Mesenteric fat pad (tissue), 1 donor: ENCODE measurements at places on chromosomes 5 and 9. TPM values are rescaled to one million over a fixed set of nuclear protein-coding genes. Genes with fewer than 3 reads are reported as not detected.

DNA sequence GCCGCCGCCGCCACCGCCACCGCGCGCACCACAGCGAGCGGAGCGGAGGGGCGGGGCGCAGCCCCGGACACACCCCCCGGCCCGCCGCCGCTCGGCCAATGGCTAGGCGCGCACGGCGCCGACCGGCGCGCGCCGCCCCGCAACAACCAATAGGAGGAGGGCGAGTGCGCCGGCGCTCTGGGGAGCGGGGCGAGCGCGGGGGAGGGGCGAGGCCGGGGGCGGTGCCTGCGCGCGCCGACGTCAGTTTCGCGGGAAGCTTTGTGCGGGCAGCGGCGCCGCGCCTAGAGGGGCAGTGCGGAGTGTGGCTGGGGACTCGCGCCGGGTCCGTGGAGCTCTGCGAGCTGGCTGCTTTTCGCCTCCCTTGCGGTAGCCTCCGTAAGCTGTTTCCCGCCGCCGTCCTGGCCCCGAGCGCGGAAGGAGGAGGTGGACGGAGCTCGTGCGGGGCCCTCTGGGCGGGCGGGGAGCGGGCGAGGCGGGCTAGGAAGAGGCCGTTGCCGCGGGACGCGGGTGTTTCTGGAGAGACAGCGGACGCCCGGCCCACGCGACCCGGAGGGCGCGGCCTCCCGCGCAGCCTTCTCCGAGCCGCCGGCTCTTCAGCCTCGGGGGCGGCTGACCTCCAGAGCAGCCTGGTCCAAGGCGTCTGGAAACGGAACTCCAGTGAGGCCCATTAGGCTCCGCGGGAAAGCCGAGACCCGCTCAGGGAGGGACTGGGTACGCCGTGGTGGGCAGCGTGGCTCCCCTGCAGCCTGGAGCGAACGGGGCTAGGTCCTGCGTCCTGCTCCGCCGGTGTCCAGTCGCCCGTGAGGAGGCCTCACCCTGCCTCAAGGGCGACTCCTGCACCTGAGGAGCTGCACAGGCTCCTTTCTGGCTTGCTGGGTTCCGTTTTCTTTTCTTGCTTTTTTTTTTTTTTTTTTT lies at the start of gene ZMYND19:
ZMYND19 (minus strand) TSS at position 44 of the 915 bp plus-strand sequence. CDS start 249 bp downstream, outside the sequence.
- DNase-seq = peak; percentile 98

- no peak for DNase-seq
These were observed 674.6 kb upstream of the ZNF608 start for GRCh38 chr5:125421006-125421405.

DNA sequence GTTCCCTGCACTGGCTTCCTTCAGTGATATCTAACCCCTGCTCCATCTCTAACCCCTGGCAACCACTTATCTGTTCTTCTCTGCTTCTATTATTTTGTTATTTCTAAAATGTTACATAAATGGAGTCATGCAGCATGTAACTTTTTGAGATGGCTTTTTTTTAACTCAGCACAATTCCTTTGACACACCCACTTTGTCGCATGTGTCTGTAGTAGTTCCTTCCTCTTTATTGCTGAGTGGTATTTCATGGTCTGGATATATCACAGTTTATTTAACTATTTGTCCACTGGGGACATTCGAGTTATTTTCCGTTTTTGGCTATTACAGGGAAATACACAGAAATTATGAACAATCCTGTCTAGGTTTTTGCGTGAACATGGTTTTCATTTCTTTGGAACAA lies 200.2 kb downstream of the TRIO start:
- no peak for DNase-seq

DNA sequence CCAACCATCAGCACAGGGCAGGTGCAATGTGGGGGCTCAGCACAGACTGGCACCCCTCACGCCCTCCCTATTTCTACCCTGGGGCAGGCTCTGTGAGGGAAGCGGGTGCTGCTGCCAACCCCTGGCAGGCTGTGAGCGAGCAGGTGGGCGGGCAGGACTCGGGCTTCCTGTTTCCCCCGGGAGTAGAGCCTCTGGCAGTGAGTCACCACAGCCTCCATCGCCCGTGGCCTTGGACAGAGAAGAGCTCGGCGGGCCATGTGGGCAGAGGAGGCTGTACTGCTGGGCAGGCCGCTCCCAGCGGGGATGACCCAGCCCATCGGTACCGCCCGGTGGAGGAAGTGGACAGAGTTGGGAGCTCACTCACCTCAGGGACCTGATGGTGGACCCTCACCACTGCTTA lies 16.6 kb downstream of the KCNT1 start:
- no peak for DNase-seq

Gene PHF2
- total RNA-seq = 23.0 TPM
